Stimulated activated CD4-positive, alpha-beta T cell treated with anti-CD3 and anti-CD28 coated beads, Interleukin-4, amount 100 ng/mL, for 4 hours (primary cell): ENCODE measurements at places on chromosomes 3 and 15.

- no peak for DNase-seq
These were observed 85.1 kb downstream of the FSIP1 start for GRCh38 chr15:39697509-39697908.

DNA sequence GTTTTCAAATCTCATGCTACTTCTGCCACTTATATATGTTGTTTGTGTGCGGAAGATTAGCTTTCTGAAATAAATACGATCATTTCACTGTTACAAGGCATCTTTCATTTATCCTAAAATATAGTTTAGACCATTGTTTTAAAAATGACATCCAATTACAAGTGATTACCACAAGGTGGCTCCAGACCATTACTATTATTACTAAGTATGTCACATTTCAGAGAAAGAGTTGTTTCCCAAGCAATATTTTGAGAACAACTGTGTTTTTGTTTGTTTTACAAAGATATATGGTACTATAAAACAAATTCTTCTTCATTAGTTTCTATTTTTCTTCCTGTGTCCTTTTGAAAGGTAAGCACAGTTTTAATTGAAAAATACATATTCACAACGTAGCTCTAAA lies 136.0 kb upstream of the RAP2B start:
- DNase-seq, result no peak

DNA sequence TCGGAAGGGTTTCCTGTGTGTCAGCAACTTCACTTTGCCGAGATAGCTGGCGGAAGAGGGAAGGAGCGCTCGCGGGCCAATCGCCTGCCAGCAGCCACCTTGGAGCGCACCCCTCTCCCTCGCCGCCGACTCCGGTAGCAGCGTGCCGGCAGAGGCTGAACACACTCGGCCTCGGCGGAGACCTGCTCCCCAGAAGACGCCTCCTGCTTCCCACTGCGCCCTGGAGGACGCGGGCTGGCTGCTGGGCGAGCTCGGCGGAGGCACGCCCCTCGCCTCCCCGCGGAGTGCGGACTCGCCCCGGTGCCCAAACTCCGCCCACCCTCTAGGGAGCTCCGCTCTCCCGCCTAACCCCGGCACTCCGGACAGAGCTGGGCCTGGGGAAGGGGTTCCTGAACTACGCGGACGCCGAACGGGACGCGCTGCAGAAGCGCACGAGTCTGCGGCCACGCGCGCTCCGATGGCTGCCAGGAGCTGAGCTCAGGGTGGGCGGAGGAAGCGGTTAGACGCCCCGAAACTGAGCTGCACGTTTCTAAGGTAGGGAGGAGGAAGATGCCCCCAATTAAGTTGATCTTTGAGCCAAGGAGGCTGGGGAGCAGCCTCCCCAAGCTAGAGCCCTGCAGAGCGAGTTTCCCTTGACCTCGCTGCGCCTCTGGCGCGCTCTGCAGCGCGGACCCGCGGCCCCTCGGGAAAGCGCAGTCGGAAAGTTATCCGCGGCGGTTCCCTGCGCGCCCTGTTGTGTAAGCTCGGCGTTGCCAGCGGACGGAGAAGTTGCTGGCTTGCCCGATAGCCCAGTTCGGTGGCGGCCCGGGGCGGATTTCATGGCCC lies at the start of gene P2RY1:
P2RY1 (plus strand) TSS at position 356 of the 825 bp plus-strand sequence. CDS start 652 bp downstream, outside the sequence.
- DNase-seq, result peak; percentile 10

- no peak for DNase-seq
These were observed 524.8 kb downstream of the TUSC7 start for GRCh38 chr3:117234331-117234730.

DNA sequence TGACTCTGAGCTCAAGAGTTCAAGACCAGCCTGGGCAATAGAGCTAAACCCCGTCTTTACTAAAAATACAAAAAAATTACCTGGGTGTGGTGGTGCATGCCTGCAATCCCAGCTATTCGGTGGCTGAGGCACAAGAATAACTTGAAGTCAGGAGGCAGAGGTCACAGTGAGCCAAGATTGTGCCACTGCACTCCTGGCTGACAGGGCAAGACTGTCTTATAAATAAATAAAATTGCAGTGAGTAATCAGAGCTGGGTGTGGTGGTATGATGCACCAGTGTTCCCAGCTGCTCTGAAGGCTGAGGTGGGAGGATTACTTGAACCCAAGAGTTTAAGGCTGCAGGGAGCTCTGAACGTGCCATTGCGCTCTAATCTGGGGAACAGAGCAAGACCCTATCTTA lies 55.9 kb upstream of the GCNT3 start:
- DNase-seq, result no peak

DNA sequence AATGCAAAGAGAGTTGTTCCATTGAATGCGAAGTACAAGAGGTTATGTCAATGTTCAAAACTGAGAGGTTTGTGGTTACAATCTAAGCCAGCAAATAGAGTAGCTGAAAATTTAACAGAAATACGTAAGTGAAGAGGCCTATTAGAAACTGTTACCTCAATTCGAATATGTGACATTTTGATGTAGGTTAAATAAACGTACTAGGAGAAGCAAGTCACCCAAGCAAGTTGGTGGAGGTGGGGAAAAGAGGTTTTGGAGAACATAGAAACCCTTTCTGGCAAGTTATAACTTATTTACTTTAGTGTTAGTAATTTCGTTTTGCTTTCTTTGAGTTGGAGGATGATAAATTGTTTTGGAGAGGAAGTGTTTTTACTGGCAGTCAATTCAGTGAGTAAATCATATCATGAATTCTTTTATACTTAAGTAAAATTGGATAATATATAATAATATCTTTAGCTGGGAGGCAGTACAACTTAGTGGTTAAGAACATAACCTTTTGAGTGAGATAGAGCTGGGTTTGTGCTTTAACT lies 91.2 kb upstream of the NAALADL2 start:
- DNase-seq, result no peak

- no peak for DNase-seq
These were observed 360.8 kb upstream of the RGMA start for GRCh38 chr15:93449798-93450197.

- no peak for DNase-seq
These were observed 10.2 kb upstream of the LINGO1 start for GRCh38 chr15:77642793-77643430.

DNA sequence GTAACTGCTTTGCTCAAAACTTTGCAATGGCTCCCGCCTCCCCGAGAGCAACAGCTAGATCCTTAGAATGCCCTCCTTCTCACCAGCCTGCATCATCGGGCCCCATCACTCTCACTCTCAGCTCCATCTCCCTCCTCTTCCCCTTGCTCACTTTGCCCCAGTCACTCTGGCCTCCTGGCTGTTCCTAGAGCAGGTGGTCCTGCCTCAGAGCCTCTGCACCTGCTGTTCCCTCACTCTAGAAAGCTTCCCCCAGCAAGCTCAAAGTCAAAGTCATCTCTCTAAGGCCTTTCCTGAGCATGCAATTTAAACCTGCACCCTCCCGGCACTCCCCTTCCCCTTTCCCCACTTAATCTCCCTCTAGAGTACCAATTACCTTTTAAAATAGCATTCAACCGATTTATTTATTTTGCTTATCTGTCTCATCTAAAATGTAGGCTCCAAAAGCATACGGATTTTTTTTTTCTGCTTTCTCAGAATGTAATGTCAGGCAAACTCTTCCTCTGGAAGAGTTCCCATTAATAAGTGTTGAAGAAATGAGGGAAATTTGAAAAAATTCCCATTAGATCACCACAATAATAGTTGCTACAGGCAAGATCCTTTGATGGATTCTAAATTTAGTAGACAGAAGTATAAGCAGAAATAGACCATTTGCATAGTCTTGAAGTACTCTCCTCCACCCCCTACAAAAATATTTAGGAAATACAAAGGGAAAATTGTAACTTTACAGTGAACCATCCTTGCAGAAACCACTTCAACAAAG lies 15.9 kb upstream of the HES1 start:
- no peak for DNase-seq

GRCh38 chr15:71559098-71559497 lies 251.3 kb upstream of the NR2E3 start:
- no peak for DNase-seq

DNA sequence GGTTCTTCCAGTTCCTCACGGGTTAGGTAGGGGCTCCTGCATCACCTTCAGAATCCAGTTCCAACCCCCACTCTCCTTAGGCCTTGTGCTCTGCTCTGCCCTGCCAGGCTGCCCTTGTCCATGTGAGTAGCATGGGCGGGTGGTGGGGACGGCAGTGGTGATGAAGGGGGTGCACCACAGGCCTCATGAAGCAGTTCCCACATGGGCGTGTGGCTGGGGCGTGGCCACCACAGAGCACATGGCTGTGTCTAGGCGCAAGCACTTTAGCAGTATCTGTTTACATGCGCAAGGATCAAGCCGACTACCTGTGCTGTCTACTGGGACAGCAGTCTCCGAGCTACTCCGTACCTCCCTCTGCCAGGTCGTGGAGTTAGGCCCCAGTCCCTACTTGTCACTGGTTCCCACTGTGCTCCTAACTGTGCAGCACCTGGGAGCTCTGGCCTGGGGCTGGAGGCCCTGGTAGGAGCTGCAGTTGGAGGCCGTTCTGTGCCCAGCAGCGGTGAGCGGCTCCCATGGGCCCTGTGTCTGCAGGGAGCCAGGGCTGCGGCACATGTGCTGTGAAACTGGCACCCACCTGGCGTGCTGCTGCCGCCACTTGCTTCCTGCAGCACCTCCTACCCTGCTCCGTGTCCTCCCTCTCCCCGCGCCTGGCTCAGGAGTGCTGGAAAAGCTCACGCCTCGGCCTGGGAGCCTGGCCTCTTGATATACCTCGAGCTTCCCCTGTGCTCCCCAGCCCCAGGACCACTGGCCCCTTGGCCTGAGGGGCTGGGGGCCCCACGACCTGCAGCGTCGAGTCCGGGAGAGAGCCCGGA lies 53.5 kb downstream of the PLXNA1 start:
- DNase-seq, result no peak

DNA sequence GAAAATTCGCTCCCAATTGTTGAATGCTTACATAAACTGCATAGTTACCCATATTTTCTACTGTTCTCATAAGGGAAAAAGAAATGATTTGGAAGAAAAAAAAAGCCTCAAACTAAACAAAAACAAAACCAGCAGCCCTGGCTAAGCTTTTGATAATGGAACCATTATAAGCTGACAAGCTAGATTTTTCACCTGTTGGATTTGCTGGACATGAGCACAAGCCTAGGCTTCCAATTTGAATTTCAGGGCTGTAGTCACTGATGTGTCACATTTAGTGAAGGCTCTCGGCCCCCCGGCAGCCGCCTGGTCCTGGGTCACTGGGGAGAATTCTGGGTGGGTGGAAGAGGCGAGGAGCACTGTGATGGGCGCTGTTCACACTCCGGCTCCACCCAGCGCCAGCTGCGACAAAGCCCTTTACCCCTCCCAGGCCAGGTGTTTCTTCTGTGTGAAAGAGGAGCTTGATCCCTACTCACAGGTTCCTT lies 4.6 kb downstream of the FBXL22 start:
- DNase-seq, result no peak
